Psoas muscle (tissue), 8 donors: ENCODE measurements at places on chromosomes 5 and 9. TPM values are rescaled to one million over a fixed set of nuclear protein-coding genes. Genes with fewer than 3 reads are reported as not detected.

DNA sequence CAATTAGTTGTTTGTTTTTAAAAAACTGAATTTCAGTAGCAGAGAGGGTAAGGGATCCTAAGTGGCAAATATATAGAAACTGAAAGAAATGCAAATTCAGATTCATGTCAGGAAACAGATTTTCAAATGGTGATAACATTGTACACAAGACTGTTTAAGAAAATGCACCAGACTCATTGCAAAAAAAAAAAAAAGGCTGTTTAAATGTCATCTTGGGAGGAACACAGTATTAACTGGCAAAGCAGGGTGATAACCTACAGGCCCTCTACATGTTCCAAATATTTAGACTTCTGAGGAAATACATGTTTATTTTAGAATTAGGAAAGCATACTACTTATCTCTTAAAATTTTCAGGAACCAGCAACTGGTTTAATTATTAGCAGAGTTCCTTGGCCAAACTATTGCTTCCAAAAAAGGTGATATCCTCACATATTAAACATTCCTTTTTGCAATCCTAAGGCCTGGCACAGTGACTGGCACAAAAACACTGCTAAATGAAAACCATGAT lies 114.5 kb downstream of the TSSK1B start:
- DNase-seq, result no peak

- no peak for DNase-seq
Observed at GRCh38 chr9:75389101-75389500, 300.8 kb downstream of the OSTF1 start.

DNA sequence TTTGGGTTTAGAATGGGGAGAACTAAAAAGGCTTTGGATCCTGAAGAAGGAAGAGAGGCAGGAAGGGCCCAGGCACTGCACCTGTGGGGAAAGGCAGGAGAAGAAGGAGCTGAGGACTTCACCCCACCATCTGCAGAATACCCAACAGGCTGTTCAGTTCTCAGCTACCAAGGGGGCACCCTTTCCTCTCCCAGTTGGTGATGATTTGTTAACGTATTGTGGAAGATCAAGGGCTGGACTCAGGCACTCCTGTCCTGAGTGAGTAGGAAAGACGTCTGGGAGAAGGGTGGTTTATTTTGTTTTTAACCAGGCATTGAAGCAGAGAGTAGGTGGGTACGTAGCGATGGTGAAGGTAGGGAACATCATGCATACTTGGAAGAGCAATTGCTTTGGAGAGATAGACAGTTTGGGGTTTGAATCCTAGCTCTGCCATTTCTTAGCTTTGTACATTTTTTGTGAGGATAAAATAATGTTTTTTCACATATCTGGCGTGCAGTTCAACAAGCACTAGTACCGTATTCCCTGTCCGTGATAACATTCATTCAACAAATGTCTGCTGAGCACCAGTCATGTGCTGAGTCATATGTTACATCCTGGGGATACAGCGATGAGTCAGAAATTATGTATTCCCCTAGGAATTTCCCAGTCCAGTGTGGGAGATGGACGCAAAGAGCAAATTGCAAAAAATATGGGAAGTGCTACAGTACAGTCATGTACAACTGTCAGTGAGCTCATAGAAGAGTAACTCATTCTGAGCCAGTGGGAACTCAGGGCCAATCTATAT lies 2.1 kb downstream of the MSANTD3 start:
- DNase-seq, result no peak

- no peak for DNase-seq
Observed at GRCh38 chr9:111904026-111904425, 7.4 kb downstream of the UGCG start.

GRCh38 chr9:129709438-129710168 lies 43.2 kb downstream of the PTGES start:
- no peak for DNase-seq

- DNase-seq, result no peak
Observed at GRCh38 chr9:123548741-123549545, 192.9 kb downstream of the CRB2 start.

NDOR1 gene
- total RNA-seq, result 3.2 TPM

TLX3 gene
- total RNA-seq, result not detected
